ENCODE measurements at places on chromosomes 5 and 9. TPM values are rescaled to one million over a fixed set of nuclear protein-coding genes. Genes with fewer than 3 reads are reported as not detected.
A peak's percentile ranks its signal among the peaks of the same experiment; 100 is the strongest.

TAF11L12 gene
- not detected for total RNA-seq

PCDHA8 gene
- 0.17 TPM for total RNA-seq

DNA sequence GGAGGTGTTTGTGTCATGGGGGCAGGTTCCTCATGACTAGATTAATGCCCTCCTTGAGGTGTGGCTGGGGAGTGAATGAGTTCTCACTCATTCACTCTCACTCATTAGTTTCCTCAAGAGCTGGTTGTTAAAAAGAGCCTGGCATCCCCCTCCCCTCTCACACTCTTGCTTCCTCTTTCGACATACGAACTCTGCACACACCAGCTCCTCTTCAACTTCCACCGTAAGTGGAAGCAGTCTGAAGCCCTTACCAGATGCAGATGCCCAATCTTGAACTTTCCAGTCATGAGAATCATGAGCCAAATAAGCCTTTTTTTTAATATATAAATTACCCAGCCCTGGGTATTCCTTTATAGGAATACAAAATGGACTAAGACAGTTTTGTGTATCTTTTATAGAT, 82.5 kb downstream of the SPRY4 start:
- DNase-seq, result no peak

DNA sequence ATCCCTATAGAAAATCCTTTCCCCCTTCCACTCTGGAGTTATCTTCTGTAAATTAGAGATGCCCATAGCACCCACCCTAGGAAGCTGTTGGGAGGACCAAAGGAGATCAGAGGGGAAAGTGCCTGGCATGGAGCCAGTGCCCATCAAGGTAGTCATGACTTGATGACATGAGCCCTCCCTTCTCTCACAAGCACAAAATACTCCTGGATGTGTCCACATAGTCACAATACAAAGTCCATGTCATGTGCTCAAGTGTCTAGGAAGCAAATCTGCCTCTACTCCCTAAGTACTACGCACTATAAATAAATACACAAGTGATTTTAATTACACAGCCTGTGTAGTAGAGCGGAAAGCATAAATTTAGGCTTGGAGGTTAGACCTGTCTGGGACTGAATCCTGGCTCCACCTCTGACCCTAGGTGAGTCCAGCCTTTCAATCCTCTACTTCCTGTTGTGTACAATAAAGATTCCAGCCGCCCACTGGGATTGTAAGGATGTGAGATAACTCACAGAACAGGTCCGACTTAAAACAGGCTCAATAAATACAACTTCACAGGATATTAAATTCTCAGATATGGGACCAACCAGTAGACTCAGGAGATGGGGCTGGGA, 30.6 kb downstream of the TTC39B start:
- DNase-seq, result no peak

- peak; percentile 72 for DNase-seq
Observed at GRCh38 chr5:176541338-176542134, 4.3 kb upstream of the RNF44 start.

- DNase-seq, result peak; percentile 76
Observed at GRCh38 chr5:95644351-95645042, 2.1 kb upstream of the RFESD start.

DNA sequence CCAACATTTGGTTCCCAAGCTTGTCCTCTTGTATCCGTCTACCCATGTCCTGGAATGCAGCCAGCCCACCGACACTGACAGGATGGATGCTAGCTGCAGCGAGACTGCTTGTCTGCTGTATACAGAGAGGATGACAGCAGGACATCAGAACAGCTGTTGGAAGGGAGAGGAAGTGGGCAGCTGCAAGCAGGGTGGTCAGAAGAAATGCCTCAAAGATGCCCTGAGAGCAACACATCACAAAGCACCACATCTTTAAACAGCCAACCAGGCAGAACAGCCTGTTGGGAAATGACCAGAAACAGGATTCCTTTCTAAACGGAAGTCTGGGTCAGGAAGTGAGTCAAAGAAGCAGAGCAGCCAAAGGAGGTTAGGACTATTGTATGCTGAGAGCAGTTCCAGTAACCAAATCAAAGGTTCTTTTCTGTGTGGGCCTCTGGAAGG, 219.1 kb downstream of the NDUFS4 start:
- DNase-seq, result peak; percentile 70

- DNase-seq, result peak; percentile 73
Observed at GRCh38 chr9:133492061-133493021, 13.4 kb upstream of the SLC2A6 start.

GRCh38 chr5:4198461-4198860, 602.8 kb downstream of the IRX1 start:
- DNase-seq, result no peak

DNA sequence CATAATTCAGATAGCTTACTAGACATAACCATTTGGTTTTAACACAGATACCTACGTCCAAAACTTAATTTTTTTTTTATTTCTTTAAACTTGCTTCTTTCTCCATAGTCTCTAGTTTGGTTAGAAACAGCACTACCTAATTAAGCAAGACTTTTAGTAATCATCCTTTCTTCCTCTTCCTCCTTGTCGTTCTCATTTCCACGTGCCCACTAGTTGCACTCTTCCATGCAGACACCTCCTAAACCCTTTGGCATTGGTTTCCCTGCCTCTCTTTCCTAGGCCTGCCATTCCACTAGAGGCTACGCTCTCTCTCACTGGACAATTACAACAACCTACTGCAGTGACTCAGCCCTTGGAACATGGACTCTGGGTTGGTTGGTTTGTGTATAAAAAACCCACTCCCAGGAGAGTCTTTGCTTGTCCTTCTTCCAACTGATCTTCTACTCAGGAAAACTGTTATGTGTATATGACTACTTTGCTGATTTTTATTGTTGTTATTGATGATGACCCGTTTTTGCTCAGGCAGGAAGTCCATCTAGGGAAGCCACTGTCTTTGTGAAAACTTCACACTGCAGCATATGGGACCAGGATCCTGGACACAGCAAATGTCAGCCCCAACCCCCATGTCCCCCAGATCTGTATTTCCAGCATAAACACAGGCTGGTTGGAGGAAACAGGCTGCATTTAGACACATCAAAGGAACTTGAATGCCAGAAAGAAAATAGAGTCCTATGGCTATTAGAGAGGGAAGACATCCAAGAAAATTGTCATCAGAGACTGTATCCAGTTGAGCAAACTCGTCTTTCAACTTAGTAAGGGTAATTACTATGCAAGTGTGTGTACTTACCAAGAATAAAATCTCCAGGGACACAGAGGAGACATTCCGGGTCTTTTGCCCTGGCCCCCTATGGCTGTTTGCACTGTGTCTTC, 503.2 kb downstream of the GADD45G start:
- no peak for DNase-seq

DNA sequence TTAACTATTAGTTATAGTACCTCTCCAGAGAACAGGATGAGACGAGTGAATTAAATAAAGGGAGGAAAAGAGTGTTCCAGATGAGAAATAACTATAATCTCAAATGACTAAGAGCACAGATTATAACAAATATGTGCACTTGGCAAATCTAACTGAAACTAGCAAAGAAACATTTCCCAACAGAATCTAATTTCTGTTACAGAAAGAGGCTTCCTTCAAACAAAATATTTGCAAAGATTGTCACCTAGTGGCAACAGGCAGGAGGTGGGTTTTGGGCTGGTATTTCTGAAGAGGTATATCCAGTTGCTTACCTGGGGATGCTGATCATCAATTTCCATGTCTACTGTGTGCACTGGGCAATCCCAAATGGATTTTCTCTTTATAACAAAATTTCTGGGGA, 5.6 kb upstream of the SPDL1 start:
- DNase-seq, result peak; percentile 17

DNA sequence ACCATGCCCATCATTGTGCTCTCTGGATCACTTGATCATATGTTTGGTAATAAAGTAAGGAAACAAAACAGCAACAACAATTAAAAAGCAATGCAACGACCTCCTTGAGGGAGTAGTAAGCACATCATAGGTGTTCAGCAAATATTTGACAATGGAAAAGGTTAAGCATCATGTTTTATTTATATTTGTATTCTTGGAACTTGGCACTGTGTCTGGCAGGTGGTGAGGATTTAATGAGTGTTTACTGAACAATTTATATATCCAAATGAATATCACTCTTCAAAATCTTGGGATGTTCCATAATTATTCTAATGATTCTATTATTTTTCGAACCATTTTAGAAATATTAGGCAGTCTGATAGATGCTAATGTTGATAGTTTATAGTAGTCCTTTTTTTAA, 6.2 kb downstream of the PIP5K1B start:
- no peak for DNase-seq

- DNase-seq, result no peak
Observed at GRCh38 chr5:63483338-63483737, 478.9 kb downstream of the HTR1A start.

GRCh38 chr9:23606107-23606506, 219.9 kb downstream of the ELAVL2 start:
- DNase-seq, result no peak

- DNase-seq, result no peak
Observed at GRCh38 chr5:36679221-36679989, 73.0 kb downstream of the SLC1A3 start.

DNA sequence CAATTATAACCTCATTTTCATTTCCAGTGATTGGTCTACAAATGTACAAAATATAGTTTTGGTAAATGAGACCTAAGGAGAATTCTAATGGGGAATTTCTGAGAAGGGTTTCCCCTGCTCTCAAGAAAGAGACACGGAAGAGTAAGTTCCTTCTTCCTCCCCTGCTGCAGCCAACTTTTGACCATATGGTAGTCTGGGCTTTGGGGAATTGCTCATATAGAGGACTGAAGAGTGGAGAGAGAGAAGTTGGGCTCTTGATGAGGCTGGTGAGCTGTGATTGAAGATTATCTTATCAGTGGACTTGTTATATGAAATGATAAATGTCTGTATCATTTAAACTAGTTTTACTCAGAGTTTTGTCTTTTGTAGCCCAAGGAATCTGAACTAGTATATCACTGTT, 4.3 kb upstream of the LNPEP start:
- DNase-seq, result no peak

GRCh38 chr5:178422400-178422775, 167.8 kb downstream of the COL23A1 start:
- DNase-seq, result no peak
